T-helper 17 cell (primary cell): ENCODE measurements at places on chromosomes 16 and 17. TPM values are rescaled to one million over a fixed set of nuclear protein-coding genes. Genes with fewer than 3 reads are reported as not detected.

Gene PROCA1
- total RNA-seq: 4.8 TPM

DNA sequence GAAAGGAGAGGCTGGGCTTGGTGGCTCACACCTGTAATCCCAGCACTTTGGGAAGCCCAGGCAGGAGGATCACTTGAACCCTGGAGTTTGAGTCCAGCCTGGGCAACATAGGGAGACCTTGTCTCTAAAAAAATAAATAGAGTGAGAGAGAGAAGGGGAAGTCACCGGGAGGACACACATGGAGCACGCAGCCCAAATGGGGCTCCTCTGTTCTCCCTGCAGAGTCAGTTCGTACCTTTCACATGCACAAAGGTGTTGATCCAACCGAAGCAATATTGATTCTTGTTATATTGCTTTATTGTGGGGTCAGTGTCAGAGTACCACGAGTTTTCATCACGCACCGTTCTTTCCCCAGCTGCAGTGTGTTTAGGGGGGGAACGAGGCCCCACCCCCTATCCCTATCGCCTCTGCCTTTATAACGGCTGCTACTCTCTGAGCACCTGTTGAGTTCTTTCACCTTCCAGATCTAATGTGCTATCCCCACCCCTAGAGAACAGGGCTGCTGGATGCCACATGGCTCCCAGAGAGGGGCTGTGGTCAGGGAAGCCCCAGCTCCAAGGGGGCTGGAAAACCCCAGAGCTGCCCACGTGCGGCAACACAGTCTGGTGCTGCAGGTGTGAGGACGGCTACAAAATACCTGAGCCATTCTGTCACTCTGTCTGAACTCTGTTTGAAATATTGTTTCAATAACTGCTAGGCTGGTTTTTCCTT is 1.0 kb upstream of the TMEM235 start:
- DNase-seq: no peak

Gene HIC1
- 4.6 TPM for total RNA-seq

- DNase-seq: no peak
Observed at GRCh38 chr16:88373927-88374492, 8.7 kb upstream of the ZNF469 start.
